IPS-NIHi11 (cell line): ENCODE measurements at places on chromosomes 12 and 14.

- DNase-seq, result peak; percentile 46
Observed at GRCh38 chr14:50892255-50892654, 20.4 kb downstream of the ABHD12B start.

GRCh38 chr14:28407996-28408395, 358.6 kb upstream of the FOXG1 start:
- no peak for DNase-seq

- no peak for DNase-seq
Observed at GRCh38 chr12:86513226-86513625, 257.0 kb upstream of the MGAT4C start.

GRCh38 chr12:53990311-53991076, 5.5 kb downstream of the HOXC10 start:
- DNase-seq, result no peak

GRCh38 chr12:20372326-20373096, 4.2 kb downstream of the PDE3A start:
- no peak for DNase-seq

GRCh38 chr14:21096978-21097635, 1.3 kb downstream of the ZNF219 start:
- DNase-seq, result no peak

- DNase-seq, result no peak
Observed at GRCh38 chr12:12996209-12996608, 3.9 kb downstream of the HEBP1 start.

DNA sequence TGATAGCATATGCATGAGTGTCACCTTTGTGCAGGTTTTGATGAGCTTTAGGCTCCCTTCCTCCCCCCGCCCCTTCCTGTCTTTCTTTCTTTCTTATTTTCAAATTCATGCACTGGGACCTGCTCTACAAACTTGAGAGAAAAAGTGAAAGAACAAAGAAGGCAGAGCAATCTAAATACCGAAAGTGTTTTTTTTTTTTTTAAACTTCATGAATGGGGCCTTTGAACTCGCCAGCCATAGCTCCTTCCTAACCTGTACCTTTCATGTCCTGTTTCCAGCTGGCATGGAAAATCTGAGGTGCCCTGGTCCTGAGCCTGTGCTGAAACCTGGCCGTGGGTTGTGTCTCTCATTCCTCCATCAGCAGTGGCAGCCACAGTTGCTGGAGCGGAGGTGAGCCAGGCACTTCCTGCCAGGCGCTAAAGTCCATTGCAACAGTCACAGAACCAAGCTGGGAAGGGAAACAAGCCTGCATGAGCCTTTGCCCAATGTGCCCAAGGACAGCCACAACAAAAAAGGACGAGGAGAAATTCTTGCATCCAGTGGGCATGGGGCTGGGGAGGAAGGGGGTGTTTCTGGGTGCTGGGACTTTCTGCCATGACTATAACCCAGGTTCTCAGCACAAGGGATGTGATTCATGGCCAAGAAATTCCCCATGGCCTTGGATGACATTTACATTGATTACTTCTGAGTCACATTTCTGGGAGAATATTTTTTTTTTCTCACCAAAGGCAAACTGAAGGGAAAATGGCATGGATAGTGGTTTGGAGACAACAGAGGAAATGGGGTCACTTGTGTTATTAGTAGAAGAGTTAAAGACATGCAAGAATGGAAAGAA, 102.7 kb downstream of the TMEM30B start:
- no peak for DNase-seq

GRCh38 chr12:87815771-87816585, 213.2 kb downstream of the C12orf50 start:
- DNase-seq, result no peak
